EL (cell line): ENCODE measurements at places on chromosomes 2 and 18.

- DNase-seq, result no peak
These were observed 529.8 kb upstream of the CNTNAP5 start for GRCh38 chr2:123495241-123495640.

DNA sequence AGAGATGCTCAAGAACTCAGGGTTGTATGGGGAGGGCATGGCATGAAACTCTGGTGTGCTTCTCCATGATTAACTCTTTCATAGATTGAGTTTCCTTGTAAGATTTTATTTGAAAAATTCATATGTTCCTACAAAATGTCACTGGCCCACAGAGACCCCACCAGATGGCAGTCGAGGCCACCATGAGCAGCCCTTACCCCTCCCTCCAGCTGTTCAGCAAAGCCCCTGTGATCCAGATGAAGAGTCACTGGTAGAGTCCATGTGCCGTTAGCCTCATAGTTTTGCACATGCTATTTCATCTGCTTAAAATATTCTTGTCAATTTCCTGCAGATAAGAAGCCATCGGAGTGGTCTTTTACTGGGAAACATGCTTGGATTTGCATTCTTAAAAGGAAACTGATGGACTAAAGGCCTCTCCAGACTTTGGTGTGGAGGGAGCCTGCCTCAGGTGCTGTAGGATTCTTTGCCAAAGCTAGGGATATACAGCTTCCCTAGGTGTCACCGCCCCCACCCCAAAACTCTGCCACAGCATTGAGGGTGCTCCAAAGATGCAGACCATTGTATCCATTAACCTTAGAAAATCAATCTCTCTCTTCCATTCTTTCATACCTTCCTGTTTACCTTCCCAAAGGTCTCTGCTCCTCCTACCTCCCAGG lies 18.8 kb downstream of the ZNF385B start:
- peak; percentile 44 for DNase-seq

GRCh38 chr18:32081881-32082280 lies 9.8 kb upstream of the RNF138 start:
- DNase-seq, result peak; percentile 11

GRCh38 chr2:128710729-128711128 lies 392.1 kb upstream of the HS6ST1 start:
- DNase-seq, result no peak

DNA sequence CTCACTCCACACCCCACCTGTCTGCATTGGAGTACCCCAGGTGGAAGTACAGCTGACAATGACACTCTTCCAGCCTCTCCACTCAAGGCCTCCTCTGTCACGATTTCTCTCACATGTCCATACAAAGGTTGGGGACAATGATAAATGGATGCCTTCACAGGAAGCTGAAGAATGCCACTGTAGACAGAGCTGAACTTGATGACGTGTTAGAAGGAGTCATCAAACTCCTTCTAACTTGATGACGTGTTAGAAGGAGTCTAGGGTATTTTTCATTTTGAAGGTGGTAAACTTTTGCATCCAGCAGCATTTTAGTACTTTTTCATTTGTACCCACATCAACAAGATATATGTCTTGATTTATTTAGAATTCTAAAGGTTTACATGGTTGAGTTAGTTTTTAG lies 163.5 kb upstream of the DNMT3A start:
- no peak for DNase-seq

DNA sequence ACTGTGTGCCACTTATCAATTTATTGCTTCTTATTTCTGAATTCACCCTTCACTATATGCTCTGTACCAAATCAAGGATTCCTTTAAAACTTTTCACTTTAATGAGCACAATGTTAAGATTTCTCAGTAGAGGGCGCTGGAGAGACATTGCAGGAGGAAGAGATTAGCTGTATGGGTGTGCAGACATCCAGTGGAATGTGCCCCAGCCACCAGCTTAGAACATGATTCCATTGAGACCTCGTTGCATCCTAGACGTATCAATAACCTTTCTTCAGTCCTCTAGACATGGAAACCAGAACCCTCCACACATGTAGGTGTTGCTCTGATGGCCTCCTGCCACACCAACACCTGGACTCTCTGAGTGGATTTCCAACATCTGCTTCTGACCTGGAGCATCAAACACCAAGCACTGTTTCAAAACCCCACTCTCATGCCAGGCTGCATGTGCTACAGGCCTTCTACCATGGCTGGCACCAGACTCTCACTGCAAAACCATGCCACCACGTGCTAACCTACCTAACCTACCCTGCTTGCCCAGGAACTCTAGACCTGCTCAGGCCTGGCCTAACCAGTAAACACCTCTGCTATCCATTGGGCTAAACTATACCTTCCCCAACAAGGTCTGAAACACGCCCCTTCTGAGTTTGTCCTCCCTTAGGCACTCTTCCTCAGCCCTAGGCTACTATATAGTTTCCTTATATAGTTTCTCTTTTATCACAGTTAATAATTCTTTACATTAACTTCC lies 633.2 kb upstream of the PKDCC start:
- peak; percentile 46 for DNase-seq

GRCh38 chr2:74199871-74200305 lies 1.5 kb downstream of the MTHFD2 start:
- DNase-seq, result no peak

DNA sequence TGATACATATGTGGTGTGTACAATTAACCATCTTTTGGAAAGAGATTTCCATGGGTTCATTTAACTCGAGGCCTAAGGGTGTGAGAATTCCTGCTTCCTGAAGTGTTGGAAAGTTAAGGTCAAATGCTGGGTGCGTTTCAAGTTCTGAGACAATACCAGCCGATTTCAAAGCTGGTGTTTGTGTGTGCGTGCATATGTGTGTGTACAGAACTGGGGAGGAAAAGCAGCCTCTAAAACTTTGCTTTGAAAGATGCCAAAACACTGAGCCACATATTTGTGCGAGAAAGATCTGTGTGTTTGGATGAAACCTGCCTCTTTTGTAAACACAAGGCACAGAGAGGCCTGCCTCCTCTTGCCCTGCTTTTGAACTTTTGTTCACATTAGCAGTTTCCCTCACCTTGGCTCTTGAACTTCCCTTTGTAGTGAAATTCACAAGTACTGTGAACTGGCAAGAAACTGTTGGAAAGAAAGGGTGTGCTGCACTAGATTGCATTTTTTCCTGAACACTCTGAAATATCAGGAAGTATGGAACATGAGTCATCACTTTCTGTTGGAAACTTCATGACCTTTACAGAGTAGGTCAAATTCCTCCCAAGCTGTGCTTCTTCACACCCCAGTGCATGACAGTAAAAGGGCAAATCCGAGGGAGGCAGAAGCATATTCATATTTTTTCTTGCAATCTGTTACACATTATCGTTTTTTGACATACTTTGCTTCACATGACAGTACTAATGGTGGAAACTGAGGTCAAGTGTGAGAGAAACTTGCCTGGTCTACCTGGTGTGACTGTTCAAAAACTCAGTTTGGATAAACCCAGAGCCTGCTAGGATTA lies 20.0 kb upstream of the CAVIN2 start:
- peak; percentile 95 for DNase-seq

DNA sequence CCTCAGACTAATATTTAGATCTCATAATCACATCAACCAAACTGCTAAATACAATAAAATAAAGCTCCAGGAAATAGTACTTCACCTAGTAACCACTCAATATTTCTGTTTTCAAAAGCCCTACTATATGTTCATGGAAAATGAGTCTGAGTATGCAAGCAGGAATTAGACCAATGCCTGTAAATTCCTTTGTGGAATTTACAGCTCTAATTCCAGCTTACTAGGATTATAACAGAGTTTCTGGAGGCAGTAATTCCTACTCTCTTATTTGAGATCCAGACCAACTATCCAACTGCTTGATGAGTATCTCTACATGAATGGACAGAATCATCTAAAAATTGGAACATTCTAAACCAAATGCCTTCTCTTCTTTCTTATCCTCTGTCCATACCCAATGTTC lies 11.6 kb downstream of the CDKL4 start:
- DNase-seq, result peak; percentile 10

GRCh38 chr2:139746901-139747300 lies 966.7 kb upstream of the NXPH2 start:
- no peak for DNase-seq

DNA sequence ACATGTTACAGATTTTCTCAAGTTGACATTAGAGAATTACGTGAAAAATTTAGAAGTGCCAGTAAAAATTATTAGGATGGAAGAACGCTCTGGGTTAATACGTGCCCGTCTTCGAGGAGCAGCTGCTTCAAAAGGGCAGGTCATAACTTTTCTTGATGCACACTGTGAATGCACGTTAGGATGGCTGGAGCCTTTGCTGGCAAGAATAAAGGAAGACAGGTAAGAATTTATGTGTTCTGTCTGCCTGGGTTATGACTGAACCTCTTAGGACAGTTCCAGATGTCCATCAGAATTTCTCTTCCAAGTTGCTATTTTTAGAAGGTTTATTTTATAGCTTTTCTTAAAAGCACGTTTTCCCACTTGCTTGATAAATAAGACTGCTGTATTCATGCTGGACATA lies 371.0 kb downstream of the GALNT13 start:
- no peak for DNase-seq

GRCh38 chr2:7014174-7014640 lies 97.0 kb downstream of the RNF144A start:
- no peak for DNase-seq

DNA sequence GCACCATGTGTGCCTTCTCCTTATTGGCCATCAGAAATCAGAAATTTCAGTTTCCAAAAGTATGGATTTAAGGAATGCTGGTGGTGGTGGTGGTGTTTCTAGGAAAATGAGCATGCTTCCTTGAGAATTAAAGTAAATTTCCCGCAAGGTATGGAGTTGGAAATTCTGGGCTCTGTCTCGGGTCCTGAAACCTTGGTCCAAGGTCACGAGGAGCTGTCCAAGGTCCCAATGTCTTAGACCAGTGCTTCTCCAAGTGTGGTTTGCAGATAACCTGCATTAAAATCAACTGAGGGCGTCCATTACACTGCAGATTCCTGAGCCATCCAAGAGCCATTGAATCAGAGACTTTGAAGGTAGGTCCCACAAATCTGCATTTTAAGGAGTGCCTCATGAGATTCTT lies 210.9 kb upstream of the PKDCC start:
- DNase-seq, result peak; percentile 36

- DNase-seq, result no peak
These were observed 154.3 kb downstream of the NRP2 start for GRCh38 chr2:205836477-205837221.

DNA sequence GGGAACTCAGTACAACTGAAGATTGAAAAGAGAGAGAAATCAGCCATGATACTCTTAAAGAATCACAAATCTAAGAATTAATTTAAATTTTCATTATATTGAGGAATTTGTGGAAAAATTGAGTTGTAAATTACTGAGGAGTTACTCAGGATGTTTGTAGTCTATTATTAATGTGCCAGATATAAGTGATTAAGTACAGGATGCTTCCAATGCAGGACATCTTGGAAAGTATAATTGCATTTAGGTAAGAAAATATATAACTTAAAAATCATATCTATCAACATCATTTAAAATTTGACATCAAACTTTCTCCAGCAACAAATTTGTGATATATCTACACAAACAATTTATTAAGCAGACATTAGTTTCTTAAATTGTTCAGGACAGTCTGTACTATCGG lies 1.3 kb downstream of the CALCRL start:
- DNase-seq, result no peak

DNA sequence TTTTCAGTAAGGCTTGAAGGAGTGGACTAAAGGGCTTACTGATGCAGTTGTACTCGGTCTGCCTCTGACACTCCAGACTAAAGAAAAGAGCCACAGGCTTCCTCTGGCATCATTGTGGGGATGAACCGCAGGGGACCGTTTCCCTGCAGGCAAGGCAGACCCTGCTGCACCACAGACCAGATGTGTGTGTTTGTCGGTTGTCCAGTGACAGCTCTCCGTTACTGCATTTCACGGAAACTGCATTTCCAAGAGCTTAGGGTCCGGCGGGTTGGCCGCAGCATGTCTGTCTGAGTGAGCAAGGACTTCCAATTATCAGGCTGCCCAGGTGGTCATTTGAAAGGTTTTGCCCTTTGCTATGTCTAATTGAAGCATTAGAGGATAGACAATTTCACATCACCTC lies 98.1 kb downstream of the FAM210A start:
- no peak for DNase-seq

DNA sequence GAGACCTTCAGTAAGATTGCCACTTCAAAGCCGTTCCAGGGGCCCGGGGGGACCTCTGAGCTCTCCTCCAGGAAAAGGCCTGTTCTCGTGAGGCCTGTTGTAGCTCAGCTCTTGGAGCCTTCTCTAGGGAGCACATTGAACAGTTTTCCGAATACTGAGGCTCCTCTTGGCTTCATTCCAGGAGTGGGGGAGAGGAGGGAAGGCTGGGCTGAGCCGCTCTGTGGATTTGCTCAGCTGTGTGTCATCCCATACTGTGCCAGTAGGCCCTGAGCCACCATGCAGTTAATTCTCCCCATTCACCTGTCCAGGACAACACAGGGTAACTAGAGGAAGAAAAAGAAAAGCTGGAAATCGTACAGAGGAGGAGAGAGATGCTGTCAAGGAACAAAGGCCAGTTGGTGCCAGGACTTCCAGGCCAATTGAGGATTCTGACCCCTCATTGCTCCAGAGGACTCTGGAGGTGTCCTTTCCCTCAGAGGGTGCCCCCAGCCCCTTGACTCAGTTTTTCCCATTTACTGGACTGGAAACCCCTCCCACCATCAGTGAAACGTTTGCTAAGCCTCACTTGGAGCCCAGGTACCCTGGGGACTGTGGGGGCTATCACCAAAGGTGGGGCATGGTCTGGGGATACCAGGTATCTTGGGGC lies 41.4 kb downstream of the HS1BP3 start:
- peak; percentile 22 for DNase-seq

DNA sequence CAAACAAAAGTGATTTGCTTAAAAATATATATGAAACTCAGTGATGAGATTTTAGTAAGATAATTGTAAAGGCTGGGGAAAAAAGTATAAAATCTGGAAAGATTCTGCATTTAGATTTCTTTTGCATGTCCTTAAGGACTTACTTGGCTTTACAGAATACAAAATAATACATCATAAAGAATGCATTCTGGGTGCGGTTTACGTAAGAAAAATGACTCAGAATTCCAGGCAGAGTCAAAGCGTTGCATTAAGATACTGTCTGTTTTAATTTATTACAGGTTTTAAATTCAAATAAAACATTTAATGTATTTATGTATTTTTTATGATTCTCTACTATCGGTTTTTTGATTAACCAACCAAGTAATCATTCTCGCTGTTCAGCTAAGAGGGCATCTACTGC lies 178.0 kb downstream of the SH3BP4 start:
- no peak for DNase-seq

GRCh38 chr2:29616569-29616968 lies 304.8 kb downstream of the ALK start:
- DNase-seq, result no peak

DNA sequence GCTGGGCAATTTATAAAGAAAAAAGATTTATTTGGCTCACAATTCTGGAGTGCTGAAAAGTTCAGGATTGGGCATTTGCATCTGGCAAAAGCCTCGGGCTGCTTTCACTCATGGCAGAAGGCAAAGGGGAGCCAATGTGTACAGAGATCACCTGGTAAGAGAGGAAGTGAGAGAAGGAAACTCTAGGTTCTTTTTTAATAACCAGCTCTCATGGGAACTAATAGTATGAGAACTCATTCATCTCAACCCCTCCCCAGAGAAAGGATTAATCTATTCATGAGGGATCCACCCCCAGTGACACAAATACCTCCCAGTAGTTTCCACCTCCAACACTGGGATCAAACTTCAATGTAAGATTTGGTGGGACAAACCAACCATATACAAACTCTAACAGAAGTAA lies 129.0 kb downstream of the EVA1A start:
- DNase-seq, result no peak
